CD4-positive, alpha-beta T cell treated with Interleukin-4 for 4 hours (primary cell): ENCODE measurements at places on chromosomes 11 and 22.

DNA sequence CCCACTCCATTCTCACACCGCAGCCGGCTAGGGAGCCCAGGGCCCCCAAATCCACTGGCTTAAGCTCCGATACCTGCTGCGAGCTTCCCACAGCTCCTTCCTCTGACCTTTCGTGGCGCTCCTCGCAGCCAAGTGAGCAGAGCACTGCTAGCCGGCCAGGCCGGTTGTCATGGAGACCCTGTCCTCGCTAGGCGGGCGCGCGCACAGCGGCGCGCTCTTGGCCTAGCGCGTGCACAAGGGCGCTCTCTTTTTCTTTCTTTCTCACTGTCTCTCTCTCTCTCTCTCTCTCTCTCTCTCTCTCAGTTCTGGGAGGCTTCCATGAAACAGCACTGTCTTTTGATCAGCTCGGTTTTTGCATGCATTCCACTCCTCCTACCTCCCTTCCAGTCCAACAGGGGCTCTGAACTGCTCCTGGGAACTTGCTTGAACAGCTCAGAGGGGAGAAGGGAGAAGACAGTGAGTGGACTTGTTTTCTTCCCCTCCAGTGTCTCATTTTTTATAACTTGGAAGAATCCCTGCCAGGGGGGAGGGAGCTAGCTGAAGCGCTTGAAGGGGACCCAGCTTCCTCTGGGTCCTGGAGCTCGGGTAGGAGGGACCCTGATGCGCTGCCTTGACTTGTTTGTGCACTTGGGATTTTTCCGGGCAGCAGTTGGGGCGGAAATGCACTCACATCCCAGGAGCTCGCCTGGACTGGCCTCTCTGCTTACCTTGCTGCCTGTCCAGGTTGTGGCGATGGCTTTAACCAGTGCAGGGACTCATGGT lies 100.3 kb upstream of the AKIP1 start:
- DNase-seq: no peak

DNA sequence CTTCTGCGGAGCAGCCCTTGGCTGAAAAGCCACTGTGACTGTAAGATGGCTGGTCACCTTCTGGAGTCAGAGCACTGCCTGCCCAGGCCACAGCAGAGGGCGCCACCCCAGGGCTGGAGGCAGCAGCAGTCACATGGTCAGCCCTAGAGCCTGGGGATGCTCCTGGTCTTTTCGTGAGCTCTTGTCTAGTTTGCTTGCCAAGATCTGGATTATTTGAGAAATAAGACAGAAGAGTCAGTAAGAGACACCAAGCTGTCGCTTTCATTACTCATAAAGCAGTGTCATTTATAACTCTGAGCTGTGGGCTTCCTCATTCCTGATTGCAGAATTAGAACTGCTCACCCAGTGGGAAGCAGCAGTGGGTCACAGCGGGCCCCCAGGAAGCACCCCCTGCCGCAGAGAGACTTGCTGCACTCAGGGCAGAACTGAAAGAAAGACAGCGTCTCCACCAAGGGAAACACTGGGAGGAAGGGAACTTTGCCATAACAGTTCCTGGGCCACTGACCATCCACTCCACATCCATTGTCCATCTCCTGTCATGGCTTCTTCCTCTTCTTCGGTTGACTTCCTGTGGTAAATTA lies 56.7 kb downstream of the PPP6R2 start:
- DNase-seq: peak; percentile 10

DNA sequence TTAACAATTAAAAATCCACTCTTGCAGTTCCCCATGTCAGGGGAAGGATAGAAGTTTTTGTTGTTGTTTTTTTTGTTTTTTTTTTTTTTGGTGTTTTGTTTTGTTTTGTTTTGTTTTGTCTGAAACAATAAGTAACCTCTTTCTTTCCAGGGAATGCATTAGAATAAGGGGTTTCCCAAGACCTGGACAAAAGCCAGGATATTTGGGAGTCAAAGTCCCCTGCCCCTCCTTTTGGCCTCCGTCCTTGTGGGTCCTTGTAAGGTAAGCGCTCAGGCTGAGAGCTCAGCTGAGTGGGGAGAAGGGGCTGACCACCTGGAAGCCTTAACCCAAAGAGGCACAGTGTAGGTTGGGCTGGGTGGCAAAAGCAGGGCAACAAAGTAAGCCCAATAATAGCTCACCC lies 515.4 kb downstream of the SOX6 start:
- DNase-seq: no peak

- DNase-seq: no peak
Measured at GRCh38 chr11:98056945-98057344, 963.8 kb upstream of the CNTN5 start.

DNA sequence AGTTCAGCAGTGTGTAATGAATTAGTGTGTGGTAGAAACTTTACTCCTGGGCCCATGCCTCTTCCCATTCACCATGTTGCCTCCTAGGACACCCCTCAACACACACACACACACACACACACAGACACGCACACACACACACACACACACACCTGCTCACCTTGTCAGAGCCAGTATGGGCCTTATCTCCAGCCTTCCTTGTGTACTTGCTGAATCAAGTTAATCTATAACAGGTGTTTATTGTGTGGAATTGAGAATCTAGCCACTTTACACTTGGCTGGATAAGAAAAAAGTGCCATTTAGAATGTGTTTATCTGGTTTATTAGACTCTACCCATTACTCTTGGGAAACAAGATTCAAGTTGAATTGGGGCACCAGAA lies 14.5 kb upstream of the ZDHHC13 start:
- no peak for DNase-seq

- DNase-seq: peak; percentile 26
Measured at GRCh38 chr11:110565357-110566336, 135.9 kb downstream of the FDX1 start.

DNA sequence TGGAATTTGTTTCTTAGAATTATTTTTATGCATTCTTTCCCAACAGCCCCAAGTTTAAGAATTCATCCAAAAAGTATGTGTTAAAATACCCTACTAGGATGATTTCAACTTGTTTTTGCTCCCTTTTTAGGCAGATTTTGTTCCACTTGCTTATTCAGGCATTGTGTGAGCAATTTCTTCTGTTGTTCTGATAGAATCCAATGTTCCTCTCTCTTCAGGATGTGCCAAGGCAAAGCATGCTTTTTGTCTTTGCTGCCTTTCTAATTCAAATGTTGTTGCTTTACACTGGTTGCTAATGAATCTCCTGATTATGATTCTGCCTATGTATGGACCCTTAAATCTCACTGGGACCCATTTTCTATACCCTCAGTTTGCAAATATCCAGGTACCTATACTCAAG lies 131.2 kb upstream of the ARHGAP42 start:
- no peak for DNase-seq

DNA sequence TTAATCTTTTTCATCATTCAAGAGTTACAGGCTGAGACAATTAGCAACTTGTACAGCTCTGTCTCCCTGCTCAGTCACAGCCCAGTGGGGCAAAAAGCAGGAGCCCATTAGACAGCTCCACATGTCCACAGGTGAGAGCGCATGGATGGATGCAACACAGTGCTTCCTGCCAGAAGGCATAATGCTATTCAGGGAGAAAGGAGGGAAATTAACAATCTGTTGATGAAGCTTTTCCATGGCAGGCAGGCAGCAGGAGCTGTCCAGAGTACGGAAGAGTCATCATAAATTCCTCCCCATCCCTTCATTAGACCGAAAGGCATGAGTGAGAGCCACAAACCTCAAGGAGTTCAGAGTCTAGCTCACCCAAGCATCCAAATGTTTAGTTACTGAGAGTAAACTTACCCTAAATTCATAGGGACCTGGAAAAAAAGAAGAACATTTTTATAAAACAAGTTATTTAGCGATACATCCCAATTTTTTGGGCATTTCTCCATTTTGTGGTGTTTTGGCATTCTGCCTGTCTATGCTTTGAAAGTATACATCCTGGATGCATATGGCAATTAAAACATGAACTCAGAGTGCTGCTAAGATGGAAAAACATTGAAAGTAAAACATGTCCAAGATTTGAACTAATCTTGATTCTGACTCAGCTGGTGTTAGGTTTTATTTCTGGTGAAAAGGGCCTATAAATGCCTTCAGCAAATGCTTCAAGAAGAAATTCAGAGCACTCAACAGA lies 428.1 kb downstream of the OPCML start:
- no peak for DNase-seq

DNA sequence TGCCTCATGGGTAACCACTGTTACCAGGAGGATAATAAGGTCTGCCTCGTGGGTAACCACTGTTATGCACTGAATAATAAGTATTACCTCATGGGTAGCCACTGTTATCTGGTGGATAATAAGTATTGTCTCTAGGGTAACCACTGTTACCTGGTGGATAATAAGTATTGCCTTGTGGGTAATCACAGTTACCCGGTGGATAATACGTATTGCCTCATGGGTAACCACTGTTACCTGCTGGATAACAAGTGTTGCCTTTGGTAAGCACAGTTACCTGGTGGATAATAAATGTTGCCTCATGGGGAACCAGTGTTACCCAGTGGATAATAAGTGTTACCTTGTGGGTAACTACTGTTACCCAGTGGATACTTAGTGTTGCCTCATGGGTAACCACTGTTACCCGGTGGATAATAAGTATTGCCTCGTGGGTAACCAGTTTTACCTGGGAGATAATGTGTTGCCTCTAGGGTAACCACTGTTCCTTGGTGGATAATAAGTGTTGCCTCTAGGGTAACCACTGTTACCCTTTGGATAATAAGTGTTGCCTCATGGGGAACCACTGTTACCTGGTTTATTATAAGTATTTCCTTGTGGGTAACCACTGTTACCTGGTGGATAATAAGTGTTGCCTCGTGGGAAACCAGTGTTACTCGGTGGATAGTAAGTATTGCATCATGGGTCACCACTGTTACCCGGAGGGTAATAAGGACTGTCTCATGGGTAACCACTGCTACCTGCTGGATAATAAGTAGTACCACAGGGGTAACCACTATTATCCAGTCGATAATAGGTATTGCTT lies 10.6 kb upstream of the NXPE4 start:
- DNase-seq: no peak

DNA sequence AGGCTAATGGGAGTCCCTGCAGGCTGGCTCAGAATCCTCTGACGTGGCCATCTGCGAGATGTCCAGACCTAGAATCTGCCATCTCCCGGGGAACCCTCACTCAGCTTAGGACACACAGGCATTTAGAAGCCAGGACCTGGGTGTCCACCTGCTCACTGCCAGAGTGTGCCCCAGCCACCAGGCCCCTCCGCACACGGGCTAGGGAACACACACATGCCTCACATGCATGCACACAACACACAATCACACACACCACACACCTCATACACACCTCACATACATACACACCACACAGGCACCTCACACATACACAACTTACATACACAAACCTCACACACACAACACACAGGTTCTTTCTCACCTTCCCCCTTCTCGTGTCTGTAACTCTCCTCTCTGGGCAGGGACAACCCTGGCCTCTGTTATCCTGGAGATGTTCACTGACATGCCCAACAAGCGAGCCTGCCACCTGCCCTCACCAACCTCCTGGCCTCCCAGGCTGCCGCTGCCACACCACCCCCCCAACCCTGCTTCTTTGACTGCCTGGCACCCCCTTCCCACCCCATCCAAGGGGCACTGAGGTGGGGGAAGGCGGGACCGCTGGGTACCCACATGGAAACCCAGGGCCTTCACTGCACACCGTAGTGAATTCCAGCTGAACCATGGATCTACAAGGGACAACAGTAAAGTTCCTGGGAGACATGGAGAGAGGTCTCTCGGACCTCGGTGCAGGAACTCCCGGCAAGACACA lies 38.1 kb downstream of the GNB1L start:
- DNase-seq: no peak

DNA sequence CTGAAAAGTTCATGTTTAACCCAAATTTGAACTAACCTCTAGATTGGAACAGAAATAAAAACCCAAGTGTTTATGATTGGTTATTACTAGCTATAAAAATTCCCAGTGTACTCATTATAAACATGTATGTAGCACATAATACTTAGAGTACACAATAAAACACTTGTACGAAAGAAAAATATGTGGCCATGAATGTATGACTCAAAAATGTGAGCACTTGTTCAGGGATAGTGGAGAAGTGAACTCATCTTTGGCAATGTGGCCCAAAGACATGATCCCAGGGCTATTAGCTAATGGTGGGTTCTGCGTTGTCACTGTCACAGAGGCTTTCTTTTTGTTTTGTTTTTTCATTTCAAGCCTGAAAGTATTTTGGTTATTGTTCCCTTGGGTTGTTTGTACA lies 72.0 kb downstream of the PPFIBP2 start:
- DNase-seq: no peak

DNA sequence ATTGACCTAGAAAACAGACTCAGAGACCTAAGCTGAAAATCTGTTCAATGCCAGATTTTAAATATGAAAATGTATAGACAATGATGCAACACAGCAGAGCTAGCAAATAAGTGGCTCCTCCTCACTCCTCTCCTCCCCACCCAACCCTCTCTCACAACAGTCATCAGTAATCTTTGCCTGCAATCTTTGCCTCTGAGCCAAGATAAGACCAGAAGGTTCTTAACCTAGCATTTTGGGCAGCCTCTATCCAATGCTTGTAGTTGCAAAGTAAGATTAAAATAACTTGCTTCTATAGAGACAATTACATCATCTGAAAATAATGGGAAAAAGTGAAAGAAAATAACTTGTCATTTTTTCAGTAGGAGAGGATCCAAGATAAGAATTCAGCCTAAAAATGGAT lies 117.3 kb downstream of the PARVA start:
- no peak for DNase-seq

DNA sequence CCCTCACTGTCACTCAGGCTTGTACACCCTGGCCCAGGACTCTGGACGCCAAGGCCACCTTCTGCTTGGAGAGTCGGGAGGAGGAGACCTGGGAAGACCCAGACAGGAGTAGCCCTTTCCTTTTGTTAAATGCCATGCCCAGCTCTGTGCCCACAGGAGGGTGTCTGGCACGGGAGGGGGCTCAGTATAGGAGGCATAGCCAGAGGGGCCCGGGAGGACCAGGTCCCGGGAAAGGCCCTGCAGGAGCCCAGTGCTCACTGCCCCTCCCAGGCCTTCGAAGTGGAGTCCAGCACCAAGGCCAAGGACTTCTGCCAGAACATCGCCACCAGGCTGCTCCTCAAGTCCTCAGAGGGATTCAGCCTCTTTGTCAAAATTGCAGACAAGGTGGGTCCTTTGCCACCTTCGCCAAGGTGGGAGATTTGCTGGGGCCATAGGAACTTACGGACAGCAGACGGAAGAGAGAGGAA lies 79.0 kb downstream of the MYO7A start:
- no peak for DNase-seq

DNA sequence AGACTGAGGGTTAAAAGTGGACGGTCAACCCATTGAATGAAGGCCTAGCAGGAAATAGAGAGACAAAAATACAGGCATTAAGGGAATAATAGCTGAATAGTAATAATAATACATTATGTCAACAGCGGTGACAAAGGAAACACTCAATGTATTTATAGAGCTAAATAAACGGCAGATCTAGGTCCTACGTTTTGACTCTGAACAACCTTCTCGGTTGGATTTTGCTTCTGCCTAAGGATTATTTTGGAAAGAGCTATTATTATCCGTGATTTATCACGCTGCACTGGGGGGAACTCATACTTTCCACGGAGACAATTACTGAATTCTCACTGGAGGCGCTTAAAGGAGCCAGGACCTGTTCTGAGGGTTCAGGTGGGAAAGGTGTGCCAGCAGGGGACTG lies 118.2 kb upstream of the KIRREL3 start:
- DNase-seq: no peak
